Keratinocyte (primary cell): ENCODE measurements at places on chromosomes 5 and 9. TPM values are rescaled to one million over a fixed set of nuclear protein-coding genes. Genes with fewer than 3 reads are reported as not detected.

Gene F2RL2
- 0.03 TPM in 1 of 3 replicates, not detected in the others for polyA plus RNA-seq

GRCh38 chr5:173857234-173857633 is 30.9 kb upstream of the CPEB4 start:
- no peak for DNase-seq

- no peak for DNase-seq
Measured at GRCh38 chr5:112434641-112435040, 15.6 kb upstream of the EPB41L4A start.

- no peak for DNase-seq
Measured at GRCh38 chr5:139210585-139210984, 12.4 kb upstream of the SIL1 start.

Gene ZNF169
- 1.3 to 4.0 TPM (median 3.7 TPM) in 3 replicates for polyA plus RNA-seq

- no peak for DNase-seq
Measured at GRCh38 chr9:21653091-21653490, 149.3 kb upstream of the MTAP start.

DNA sequence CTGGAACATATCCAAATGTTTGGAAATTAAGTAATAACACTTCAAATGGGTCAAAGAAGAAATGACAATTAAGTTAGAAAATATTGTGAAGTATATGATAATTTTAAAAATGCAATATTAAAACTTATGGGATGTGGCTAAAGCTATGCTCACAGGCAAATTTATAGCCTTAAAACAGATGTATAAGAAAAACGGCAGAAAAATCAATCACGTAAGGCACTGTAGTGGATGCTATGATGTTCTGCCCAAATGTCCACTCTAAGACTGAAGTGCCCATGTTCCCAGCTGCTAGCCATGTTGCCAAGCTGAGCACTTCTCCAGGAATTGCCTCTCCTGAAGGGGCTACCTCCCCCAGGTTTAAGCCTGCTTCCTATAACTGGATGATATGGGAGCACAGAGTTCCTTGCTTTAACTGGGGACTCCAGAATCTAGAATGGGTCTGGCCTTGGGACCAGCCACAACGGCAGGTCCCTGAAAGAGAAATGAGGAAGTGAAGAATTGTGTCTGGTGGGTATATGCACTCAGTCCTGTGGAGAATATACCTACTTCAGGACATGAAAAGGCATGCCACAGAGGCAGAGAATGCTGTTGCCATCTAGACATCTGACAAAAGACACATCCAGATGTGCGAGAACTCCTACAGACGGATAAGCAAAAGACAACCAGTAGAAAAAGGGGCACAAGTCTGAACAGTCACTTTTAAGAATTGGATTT is 78.2 kb upstream of the RXRA start:
- DNase-seq = no peak

GRCh38 chr9:106915851-106916250 is 52.9 kb downstream of the ZNF462 start:
- DNase-seq = no peak

DNA sequence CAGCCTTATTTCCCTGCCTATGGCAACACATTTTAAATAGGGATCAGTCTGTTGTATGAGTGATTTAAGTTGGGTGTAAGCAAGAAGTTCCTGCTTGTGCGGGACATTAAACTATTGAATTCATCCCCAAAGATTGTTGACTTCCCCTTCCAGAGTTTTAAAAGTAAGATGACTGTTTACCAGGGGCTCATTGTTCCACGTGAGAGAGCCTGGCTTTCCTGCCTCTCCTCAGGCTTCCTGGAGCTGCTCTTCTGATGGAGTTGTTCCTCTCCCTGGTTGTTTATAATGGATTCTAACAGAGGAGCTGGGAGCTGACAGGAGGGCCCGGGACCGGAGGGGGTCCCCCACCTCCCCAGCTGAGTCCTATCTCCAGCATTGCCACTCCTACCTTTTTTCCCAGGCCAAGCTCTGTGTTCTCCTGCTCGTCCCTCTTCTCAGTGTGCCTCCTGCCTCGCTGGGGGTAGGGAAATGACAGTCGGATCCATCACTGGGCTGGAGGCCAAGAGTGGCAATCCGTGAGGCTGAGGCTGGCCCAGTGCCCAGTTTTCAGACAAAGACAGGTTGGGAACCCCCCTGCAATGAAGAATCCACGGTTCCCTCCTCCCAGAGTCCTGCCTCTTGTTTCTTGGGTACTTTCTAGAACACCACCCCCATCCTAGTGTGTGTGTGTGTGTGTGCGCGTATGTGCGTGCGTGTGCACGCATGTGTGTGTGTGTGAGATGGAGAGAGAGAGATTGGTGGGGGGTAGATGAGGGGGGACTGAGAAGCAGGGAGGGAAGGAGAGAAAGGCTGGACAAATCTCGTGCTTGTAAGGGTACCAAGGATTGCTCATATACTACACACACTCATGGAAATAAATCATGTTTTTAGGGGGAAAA is 123.7 kb upstream of the NFIB start:
- no peak for DNase-seq

Gene S1PR3
- polyA plus RNA-seq = 4.1 to 5.3 TPM (median 4.6 TPM) in 3 replicates

Gene CFAP77
- not detected in 3 replicates for polyA plus RNA-seq

DNA sequence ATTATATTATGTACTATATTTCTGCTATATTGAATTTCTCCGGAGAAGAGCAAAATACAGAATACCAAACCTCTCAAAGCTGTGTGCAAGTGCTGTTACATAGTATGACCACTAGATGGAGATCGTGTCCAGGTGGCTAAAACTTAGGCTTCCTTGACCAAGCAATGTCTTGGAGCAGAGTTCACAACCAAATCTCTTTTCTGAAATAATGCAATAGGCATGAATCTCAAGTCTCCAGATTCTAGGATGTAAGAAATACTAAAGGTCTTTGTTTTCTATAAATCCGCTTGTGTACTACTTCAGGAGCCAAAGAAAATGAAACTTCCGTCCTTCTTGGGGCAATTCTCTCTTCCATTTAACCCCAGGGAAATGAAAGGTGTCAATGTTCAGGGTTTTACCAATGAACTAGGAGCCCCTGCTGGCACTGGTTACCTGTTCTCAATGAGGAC is 181.5 kb upstream of the RAI14 start:
- DNase-seq = no peak

Gene NSG2
- 0.09 TPM in 1 of 3 replicates, not detected in the others for polyA plus RNA-seq
